CD4-positive, alpha-beta T cell treated with Interferon alpha-2 for 1 hour (primary cell): ENCODE measurements at places on chromosomes 1 and 21.

DNA sequence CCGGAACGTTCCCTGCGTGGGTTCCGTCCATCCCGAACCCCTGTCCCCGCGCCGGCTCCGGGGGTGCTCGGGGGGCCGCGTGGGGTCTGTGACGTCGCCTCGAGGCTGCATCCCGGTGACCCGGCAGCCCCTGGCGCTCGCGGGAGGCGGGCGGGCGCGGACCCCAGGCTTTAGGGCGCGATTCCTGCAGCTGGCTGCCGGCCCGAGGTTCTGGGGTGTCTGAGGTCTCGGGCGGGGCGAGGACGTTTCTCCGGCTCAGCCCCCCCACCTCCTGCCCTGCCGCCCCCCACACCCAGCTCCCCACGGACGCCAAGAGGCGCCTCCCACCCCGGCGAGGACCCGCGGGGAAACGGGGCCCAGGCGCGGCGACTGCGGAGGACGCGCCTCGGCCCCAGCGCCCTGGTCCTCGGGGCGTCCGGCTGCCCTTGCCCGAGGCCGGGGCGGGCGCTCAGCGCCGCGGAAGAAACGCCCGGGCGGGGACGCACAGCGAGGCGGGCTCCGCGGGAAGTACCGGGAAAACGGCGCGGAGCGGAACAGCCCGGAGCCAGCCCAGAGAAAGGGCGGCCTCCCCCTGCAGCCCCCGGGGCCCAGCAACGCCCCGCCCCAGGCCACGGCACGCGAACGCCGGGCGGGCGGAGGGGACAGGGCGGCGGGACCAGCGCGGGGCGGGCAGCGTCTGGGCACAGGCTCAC, 1.3 kb upstream of the PCBP3 start:
- DNase-seq: no peak

DNA sequence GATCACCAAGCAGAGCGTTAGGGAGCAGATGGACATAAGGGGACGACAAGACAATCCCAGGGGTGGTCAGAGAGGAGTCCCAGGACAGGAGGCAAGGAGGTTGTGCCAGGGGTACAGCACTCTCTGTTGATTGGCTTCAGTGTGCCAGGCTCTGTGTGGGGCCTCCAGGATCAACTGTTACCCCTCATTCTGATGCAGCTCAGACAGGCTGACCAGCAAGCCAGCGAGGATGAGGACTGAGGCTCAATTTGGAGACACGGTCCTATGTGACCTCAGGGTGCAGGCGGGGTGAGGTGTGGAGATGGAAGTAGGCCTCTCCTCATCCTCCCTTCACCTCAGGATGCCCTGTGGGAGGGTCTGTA, 4.0 kb downstream of the HYI start:
- no peak for DNase-seq

DNA sequence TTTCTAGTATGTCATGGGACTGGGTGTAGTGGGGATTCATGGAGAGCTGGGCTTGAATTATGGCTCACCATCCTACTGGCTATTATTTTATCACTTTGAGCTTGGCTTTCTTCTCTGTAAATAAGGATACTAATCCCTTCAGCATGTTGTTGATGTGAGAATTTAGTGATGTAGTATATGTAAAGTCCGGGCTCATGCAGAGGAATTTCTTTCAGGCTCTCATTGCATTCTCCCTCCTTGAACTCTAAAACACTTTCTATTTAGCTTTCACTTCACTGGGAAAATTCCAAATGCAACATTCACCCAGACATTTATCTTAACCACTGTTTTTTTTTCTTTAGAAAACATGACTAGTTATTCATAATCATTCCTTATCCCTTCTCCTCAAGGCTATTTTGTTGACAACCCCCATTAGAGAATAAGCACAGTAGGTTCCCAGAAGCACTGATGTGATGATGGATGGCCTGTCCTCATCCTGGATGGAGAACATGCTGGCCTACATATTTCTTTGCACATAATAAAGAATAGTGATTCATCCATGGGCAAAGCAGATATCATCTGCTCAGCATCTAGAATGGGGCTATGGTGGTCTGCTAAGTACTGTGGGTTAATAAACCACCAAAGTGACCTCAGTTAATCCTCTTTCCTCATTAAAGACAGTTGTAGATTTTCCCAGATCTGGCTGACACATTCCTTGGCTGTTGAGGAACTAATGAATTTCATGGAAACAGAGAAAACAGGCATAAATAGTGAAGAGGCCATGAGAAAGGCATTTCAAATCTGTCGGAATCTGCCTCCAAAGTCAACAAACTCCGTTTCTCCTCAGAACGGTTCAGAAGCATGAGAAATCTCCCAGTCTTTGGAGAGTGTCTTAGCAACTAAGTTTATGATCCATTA, 68.0 kb upstream of the CYP2J2 start:
- no peak for DNase-seq

DNA sequence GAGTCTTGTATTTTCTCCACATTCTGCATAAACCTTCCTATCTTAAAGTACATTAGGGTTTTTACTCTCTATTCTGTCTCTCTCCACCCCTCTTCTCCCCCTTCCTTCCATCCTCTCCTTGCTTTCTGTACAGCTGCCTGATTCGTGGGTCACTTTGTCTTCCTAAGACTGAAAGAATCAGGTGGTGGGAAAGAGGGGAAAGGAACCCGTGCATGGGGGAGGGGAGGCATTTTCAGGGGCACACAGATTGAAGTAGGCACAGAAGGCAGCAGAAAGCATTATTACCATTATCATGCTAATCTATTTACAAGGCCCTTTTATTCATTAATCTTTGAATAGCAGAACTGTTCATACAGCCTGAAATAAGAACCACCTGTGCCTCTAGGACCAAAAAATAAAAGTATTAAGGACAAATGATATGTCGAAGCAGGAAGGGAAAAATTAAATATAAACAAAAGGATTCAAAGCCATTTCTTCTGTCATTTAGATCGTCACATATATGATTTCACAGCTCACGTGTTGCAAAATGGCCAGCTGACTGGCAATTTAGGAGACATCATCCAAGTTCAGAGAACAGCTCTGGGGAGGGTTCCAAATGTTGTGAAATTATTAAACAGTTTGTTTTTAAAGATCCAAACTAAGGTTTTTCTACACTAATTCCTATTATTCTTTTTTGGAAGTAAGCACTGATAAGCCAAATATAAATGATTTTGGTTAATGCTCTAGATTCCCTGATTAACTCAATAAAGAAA, 154.6 kb downstream of the PBX1 start:
- no peak for DNase-seq

- no peak for DNase-seq
Observed at GRCh38 chr1:23960291-23961020, 828 bp downstream of the PNRC2 start.
